ENCODE measurements at places on chromosomes 12 and 14.

- peak; percentile 71 for DNase-seq
Measured at GRCh38 chr12:124053851-124054250, 80.8 kb downstream of the ZNF664 start.

- DNase-seq: no peak
Measured at GRCh38 chr12:132544080-132544397, 54.1 kb downstream of the FBRSL1 start.

DNA sequence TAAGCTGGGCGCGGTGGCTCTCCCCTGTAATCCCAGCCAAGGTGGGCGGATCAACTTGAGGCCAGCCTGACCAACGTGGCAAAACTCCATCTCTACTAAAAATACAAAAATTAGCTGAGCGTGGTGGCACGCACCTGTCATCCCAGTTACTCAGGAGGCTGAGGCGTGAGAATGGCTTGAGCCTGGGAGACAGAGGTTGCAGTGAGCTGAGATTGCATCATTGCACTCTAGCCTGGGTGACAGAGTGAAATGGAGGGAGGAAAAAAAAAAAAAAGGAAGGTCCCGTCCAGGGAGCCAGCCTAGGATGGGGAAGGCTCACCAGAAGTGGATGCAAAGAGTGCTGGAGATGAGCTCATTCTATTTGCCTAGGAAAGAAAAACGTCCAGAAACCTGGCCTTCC is 1.9 kb upstream of the CD27 start:
- DNase-seq: no peak

DNA sequence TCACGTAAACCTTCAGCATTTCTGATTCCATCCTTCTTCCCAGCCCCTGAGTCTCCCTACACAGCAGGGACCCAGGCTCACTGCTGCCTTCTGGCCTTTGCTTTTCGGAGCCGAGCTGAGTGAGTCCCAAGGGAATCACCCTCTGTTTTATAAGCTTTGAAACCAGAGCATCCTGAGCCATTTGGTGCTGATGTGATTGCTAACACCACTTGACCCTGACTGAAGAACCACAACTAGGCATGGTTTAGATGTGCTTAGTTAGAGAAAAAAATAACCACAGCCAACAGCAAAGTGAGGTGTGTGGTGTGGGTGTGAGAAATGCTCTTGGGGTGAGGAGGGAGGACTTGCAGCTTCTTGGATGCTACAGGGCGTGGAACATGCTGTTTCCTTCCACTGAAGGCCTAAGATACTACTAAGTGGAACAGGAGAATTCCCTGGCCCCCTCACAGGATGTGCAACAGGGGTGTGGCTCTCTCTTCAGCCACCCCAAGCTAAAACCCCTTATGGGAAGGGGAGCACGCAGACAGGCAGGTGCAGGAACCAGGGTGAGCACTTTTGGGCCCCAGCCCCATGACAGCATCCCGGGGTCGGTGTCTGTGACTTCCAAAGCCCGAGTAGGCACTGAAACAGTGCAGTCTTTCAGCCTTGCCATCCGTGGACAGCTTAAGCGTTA is at the start of gene TC2N:
TC2N (minus strand) TSS at position 221 of the 673 bp plus-strand sequence. CDS start 53,767 bp downstream, outside the sequence.
- DNase-seq: no peak

DNA sequence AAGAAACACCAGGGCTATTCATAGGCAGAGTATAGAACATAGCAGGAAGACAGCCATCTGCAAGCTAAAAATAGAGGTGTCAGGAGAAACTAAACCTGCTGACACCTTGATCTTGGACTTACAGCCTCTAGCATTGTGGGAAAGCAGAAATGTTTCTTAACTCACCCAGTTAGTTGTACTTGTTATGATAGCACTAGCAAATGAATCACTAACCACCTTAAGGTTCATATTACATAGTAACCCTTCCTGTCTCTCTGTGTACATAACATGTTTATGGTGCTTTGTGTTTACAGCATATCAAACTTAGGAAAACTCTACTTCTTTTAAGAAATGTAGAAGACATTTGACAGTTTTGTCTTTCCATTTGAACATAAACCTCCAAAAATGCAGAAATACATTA is 1031.3 kb downstream of the FSCB start:
- DNase-seq: no peak

DNA sequence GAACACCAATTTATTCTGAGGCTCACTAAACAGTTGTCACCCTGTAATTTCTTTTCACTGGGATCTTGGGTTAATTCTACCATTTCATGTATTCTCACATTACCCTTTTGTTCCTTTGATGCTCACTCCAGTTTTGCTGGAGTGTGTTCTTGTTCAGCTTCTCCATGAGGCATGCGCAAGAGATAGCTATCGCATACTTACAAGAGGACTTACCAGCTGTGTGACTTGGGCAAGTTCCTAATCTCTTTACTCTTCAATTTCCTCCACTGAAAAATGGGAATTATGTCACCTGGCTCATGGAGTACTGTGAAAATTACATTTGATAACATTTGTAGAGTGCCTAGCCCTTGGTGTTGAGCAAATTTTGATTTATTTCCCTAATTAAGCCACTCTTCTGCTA is 56.5 kb upstream of the JDP2 start:
- no peak for DNase-seq

DNA sequence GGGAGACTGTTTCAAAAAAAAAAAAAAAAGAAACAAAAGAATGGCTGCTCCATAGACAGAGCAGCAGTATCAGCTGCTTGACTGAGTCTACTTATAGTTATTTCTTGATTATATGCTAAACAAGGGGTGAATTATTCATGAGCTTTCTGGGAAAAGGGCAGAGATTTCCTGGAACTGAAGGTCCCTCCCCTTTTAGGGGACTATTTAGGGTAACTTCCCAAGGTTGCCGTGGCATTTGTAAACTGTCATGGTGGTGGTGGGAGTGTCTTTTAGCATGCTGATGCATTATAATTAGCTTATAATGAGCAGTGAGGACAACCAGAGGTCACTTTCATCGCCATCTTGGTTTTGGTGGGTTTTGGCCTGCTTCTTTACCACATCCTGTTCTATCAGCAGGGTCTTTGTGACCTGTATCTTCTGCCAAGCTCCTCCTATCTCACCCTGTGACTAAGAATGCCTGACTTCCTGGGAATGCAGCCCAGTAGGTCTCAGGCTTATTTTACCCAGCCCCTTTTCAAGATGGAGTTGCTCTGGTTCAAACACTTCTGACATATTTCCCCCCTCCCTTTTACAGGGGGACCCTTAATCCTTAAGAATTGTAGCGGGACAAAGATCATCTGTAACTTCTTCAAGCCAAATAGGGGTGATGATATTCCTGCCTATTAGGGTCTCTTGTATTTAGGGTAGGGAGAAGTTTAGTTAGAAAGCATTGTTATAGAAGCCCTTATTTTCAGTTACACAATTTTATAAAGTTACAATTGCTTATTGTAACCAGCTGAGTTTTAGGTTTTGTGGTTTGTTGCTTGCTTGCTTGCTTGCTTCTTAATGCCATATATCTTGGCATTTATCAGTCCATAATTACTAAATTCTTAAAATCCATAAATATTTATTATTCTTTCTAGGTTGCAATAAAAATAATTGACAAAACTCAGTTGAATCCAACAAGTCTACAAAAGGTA is 42.5 kb downstream of the MARK3 start:
- no peak for DNase-seq

- DNase-seq: peak; percentile 77
Measured at GRCh38 chr14:51776102-51776894, 84.1 kb upstream of the GNG2 start.

GRCh38 chr12:87272851-87273250 is 756.4 kb downstream of the C12orf50 start:
- no peak for DNase-seq

- no peak for DNase-seq
Measured at GRCh38 chr12:111275308-111275707, 93.6 kb downstream of the PHETA1 start.

GRCh38 chr12:53892762-53893395 is 45.8 kb upstream of the HOXC13 start:
- no peak for DNase-seq

DNA sequence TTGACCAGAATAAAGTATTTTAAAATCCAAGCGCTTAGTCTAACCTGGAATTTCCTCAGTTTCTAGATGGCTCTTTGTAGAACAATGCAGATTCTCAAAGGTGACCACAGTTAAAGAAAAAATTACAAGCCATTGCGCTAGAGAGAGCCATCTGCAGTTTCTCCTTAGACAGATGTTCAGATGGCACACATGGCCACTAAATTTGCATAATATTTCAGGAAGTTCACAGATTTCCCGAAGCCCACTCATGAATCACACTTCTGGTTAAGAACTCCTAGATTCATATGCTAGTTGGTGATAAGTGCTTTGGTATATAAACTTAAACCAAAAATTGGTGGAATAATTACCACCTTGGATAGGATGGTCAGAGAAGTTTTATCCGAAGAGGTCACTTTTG is 749 bp downstream of the AKAP3 start:
- no peak for DNase-seq

DNA sequence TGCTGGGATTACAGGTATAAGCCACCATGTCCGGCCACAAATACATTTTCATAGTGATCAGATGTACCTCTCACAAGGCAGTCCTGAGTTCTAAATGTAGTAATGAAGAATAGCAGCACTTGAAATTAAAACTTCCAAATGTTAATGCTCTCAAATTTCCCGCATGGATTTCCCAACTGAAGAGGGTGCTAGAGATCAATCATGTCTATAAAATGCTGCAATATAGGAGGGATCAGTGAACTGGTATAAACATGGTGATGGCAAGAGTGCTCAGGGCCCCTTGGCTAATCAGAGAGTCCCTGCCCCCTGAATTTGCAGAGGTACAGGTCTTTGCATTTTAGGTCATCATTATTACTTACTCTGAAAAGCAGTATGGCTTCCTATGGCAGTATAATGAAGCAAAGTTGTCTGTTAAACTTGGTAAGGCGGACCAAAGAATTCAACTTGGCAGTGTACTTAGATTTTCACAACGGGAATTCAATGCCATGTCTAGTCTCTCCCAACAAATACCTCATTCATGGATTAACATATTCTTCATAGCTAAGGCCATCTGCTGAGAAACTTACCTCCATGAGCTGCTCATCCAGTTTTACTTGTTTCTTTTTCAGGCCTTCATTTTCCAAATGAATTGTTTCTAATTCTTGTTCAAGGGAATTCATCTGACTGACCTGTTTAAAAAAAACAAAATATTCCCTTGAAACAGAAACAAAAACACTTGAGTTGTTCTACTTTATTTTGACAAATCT is 67.0 kb upstream of the SAV1 start:
- DNase-seq: no peak

DNA sequence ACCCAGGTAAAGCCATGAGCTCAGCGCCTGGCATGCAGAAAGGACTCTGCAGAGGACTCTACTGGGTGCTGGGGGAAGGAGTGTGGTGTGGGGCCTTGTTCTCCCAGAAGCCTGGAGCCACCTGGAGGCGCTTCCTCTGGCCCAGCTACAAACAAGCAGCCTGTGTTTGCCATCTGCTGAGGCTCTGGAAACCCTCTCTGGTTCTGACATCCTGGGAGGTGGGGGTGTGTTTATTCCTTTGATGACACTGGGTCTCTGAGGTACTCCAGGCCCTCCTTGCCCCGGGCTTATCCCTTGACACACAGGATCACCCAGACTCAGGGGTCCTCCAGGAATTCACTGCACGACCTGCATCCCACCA is 44.9 kb downstream of the RNF34 start:
- DNase-seq: no peak

DNA sequence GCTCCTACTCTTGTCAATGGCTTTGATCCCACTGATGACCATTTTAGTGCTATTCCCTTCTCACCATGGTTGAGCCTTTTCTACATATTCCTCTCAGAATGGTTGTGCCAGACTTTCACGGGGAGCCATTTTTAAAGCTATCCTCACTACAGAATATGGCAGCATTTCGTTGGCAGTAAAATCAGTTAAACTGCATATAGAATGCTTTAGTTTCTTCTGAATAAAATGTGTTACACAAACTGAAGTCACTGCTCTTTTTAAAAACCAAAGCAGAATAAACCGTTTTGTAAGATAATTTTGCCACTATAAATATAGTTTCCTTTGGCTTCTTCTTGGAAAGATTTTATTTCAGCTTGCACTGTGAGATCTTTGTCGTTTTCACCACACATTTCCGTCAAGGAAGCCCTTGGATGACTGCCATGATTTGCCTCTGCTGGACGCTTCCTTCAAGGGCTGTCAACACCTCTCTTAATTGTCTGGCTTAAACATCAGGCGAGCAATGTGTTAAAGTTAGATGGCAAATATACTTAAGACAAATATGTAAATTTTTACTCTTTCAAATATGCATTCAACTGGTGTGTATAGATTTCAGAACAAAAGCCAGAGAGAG is 624.2 kb downstream of the DIO2 start:
- no peak for DNase-seq

GRCh38 chr12:132275110-132275531 is 54.3 kb downstream of the GALNT9 start:
- DNase-seq: peak; percentile 54

- no peak for DNase-seq
Measured at GRCh38 chr12:113942209-113942608, 23.9 kb downstream of the RBM19 start.

DNA sequence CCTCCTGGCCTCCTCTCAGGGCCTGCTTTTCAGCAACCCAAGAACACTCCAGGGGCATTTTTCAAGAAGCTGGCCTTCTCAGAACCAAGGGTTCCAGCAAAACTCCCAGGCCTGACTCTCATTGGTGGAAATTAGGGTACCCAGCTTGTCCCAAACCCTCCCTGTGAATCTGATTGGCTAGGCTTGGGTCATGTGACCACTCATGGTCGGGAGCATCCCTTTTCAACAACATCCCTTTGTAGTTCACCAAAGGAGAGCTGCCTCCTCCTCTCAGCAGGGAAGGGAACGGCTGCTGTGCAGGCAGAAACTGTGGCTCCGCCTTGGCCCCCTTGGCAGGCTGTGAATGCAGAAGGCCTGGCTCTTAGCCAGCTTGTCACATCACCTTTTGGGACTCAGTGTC is 94.5 kb downstream of the AACS start:
- DNase-seq: no peak

- no peak for DNase-seq
Measured at GRCh38 chr14:24389226-24389848, 9.5 kb upstream of the NYNRIN start.

DNA sequence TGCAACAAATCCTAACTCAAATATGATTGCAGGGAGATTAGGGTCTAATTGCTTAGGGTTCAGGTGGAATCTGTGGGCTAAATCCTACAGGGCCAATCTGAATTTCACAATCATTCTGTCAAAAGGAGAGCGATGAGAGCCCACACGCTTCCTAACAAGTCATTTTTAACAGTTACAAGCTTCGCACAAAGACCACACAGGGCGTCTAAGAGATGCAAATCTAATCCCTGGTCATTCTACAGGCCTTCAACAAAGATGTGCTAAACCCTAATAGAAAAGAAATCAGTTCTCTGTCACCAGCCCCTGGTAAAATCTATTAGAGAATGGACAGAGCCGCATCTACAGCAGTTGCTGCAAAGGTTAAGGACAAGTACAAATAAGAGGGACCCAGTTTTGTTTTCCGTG is 15.3 kb downstream of the NKX2-1 start:
- peak; percentile 63 for DNase-seq

GRCh38 chr14:91968280-91968679 is 20.8 kb upstream of the FBLN5 start:
- no peak for DNase-seq

- peak; percentile 16 for DNase-seq
Measured at GRCh38 chr14:97851428-97851995, 1054.3 kb downstream of the VRK1 start.

GRCh38 chr12:49819786-49820185 is 8.4 kb downstream of the NCKAP5L start:
- DNase-seq: no peak

All from retina (tissue), 1 donor.